Stimulated activated CD8-positive, alpha-beta memory T cell treated with anti-CD3 and anti-CD28 coated beads, Interleukin-4, amount 100 ng/mL, for 1 hour (primary cell): ENCODE measurements at places on chromosomes 4 and X.

GRCh38 chr4:76007089-76007862 is at the start of gene CXCL9:
CXCL9 (minus strand) TSS chr4:76007509; CDS start chr4:76007449, 60 bp downstream.
- no peak for DNase-seq

GRCh38 chr4:80840396-80840795 is 190.1 kb upstream of the BMP3 start:
- no peak for DNase-seq

GRCh38 chr4:26670903-26671537 is 87.1 kb downstream of the TBC1D19 start:
- DNase-seq, result no peak

DNA sequence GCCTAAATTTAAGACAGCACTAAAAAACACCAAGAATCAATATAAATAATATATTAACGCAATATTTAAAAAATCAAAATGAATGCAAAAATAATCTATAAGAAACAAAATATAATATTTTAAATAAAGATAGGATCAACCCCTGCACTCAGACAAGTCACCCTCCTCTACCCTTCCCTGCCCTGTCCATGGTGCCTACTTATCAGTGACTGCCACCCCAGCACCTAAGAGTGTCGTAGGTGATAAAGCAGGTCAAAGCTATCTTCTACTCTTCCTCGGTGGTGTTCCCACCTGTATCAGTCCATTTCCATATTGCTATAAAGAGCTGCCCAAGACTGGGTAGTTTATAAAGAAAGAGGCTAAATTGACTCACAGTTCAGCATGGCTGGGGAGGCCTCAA is 251.9 kb downstream of the STIM2 start:
- DNase-seq, result no peak

DNA sequence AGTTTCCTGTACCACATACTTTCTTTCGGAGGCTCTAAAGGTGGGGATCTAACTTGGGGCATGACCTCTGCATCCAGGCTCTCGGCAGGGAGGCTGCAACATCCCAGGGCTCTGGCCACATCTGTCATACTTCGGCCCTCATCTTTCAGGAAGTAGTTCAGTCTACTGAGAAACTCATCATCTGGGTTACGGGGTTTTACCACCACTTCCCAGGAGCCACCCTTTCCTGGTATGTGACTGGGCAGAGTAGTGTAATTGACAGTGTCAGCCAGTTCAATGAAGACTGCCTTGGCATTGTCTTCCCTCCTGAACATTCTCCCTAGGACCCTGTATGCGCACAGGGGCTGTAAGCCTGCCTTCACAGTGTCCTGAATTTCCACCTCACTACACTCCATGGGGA is 2.8 kb downstream of the PNMA5 start:
- DNase-seq, result no peak

- no peak for DNase-seq
These were observed 20.7 kb downstream of the HAND2 start for GRCh38 chr4:173509036-173510001.

GRCh38 chr4:75699299-75699698 is 25.1 kb upstream of the USO1 start:
- DNase-seq, result no peak

- no peak for DNase-seq
These were observed 552 bp downstream of the TCEAL9 start for GRCh38 chrX:103356858-103357257.

GRCh38 chr4:87209696-87210095 is 10.7 kb downstream of the KLHL8 start:
- DNase-seq, result no peak

GRCh38 chrX:31609130-31609529 is 537.3 kb upstream of the FTHL17 start:
- DNase-seq, result no peak

- no peak for DNase-seq
These were observed 98.8 kb upstream of the NOCT start for GRCh38 chr4:138916763-138917162.

- no peak for DNase-seq
These were observed 334.5 kb upstream of the PCDH7 start for GRCh38 chr4:30385650-30386049.

GRCh38 chrX:17242470-17242869 is 132.5 kb upstream of the NHS start:
- no peak for DNase-seq

- no peak for DNase-seq
These were observed 1.5 kb downstream of the IRF2 start for GRCh38 chr4:184472614-184473498.

- DNase-seq, result no peak
These were observed 2.4 kb downstream of the STX18 start for GRCh38 chr4:4539481-4539880.

DNA sequence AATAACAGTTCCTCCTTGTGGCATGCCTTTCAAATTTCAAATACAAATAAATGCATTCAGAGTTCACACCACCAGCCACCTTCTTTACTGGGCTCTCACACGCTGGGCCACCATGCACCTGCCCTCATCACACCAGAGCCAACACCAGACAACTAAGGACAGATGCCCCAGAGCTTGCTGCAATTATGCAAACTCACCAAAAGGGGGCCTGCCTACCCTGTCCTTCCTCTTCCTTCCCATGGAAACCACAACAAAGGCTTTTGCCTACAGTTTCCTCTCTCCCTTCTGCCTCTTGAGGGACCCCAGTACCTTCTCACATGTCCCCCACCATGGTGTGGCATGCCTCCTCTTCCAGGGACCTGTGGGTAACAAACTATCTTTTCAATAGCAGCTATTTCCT is 1333.9 kb upstream of the TENM3 start:
- no peak for DNase-seq

DNA sequence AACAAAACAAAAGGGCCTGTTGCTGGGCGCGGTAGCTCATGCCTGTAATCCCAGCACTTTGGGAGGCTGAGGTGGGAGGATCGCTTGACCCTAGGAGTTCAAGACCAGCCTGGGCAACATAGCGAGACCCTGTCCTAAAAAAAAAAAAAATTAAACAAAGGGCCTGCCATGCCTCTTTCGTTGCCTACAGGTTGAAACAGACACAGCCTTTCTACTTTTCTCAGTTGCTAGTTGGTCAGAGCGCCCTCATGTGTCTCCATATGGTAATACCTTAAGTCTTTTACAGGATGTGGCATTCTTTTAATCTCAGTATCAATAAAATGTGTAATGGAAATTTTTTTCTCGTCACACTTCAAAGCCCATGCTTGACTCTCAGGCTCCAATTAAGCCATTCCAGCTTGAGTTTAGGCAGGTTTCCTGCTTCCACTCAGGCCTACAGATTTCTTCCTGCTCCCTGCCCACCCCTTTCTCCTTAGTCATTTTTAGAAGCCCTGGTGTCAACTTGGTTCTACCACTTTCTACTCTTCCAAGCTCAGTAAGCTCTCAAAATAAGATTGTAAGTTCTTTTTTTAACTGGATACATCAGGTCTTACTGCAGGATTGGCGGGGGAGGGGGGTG is 4.6 kb upstream of the SOWAHD start:
- DNase-seq, result no peak

DNA sequence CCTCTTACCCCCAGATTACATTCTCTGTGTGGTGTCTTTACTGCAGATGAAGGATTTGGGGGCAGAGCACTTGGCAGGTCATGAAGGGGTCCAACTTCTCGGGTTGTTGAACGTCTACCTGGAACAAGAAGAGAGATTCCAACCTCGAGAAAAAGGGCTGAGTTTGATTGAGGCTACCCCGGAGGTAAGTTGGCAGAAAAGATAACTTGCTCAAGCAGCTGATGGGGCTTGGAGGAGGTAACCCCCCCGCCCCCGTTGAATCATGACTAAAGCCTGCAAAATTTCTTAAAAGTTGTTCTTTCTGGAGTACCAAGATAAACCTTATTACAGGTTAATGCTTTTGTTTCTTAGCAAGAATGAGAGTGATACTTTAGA is 1.5 kb downstream of the CCNG2 start:
- DNase-seq, result no peak

DNA sequence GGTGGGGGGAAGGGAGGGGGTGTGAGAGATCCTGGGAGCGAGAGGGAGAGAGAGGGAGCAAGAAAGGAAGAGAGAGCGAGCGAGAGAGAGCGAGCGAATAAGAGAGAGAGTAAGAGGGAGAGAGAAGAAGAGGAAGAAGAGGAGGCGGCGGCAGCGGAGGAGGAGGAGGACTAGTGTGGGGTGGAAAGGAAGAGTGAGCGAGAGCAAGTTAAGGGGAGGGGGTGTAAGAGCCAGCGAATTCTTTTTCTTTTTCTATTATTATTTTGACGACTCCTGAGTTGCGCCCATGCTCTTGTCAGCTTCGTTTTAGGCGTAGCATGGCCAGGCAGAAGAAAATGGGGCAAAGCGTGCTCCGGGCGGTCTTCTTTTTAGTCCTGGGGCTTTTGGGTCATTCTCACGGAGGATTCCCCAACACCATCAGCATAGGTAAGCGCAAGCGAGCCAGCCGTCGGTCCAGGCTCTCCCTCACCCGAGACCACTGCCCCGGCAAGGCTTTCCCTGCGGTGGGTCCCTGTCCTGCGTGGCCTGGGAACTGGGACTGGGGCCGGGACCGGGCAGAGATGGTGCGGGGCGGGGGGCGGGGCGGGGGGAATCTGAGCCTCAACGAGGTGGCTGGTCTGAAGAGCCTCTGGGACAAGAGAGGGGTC is at the start of gene GRIA3:
TSS of gene GRIA3 (plus strand) at position 60 of the 647 bp plus-strand sequence. CDS start at position 318, 258 bp downstream.
- DNase-seq, result no peak

DNA sequence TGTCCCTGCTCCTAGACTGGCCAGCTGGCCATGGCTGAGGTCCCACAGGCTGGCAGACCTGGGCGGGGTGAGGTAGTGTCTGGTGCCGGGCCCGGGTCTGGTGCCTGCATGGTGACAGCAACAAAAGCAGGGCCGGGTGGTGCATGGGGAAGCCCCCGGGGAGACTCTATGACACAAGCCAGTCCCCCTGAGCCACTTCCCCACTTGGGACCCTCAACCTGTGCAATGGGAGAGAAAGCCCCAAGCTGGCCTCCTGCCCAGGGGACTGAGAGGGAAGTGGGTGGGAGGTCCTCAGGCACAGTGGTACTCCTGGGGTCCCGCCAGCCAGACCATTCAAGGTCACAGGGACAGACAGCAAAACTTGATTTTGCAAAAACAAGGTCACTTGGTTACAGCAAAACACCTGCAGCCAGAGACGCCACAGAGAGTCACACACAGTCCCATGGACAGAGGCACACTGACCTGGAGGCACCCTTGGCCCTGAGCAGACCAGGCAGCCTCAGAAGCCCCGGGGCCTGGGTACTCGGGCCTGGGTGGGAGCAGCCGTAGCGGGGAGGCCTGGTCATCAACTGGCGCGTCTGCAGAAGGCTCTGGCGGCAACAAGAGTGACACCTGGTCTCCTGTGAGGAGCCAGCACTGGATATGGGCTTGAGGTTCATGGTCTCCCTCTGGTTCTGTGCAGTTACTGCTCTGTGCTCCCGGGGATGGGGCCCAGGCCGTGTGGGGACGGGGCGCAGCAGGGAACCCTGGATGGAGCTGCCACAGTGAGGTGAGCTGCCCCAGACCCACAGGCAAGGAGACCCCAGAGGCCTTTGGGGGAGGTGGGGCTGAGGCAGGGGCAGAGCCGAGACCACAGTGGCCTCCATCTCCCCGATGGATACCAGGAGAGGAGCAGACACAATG is 60.6 kb downstream of the HTRA3 start:
- no peak for DNase-seq

DNA sequence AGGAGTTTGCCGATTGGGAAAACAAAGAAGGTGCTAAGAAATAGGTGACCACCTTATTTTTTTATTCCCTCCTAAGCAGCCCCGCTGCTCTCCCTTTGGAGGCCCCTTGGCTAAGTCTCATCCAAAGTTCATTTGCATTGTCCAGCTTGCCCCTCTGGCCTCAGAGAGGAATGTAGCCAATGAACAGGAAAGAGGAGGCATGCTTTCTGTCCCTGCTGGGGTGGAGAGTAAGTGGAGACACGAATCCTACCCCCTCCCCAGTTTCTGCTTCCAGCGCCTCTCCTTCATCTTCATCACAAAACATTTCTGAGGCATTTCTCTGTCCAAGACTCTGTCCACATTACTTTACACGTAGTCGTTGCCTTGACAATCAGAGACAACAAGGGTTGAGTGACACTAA is 38.7 kb downstream of the NLGN3 start:
- DNase-seq, result no peak

DNA sequence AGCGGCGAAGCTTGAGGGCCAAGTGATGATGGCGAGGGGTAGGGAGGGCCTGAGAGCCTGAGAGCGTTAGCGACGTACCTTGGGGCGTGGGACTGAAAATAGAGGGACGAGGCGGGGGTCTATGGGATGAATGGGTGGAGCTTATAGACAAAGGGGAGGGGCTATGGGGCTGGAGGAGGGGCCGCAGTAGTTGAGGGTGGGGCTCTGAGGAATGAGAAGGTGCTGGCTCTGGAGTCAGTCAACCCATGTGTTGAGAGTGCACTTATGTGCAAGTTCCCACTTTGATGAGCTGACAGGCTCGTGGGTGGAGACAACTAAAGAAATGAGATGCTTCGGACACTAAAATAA is 488 bp downstream of the TBC1D25 start:
- DNase-seq, result peak; percentile 31

- no peak for DNase-seq
These were observed 43.7 kb upstream of the UGT2A3 start for GRCh38 chr4:68995292-68995691.

DNA sequence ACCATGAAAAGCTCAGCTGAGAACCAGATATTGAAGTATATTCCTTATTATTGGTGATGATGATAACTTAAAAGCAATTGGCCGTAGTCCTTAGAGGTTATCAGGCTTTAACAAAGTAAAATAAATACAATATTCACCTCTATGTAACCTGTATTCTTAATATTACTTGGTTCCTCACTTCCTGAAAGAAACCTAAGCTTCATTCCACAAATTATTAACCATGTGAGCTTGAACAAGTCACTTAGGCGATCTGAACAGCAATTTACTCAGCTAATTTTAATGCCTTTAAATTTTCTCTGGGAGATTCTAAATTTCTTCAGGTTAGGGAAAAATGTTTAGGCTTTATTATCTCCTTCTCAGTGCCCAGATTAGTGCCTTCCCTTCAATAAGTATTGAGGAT is 69.2 kb downstream of the CLDN22 start:
- no peak for DNase-seq

DNA sequence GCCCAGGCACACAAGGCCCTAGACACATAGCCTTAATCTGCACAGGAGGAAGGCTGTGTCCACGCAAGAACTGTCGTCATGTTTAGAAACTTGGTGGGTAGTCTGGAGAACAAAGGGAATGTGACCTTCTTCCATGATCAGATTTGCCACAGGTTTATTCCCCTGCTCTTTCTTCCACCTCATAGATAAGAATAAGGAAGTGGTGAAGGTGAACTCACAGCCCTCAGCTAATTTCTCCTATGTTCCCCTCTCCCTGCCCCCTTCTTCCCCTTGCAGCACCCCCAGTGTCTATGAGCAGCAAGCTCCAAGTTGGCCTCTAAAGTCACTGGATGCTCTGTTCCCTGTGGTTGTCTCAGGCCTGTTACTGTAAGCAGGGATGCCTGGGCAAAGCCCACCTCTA is 39.8 kb upstream of the LAS1L start:
- DNase-seq, result no peak

- DNase-seq, result no peak
These were observed 307.9 kb downstream of the C4orf33 start for GRCh38 chr4:129403848-129404247.
